ENCODE measurements at places on chromosomes 4 and X. TPM values are rescaled to one million over a fixed set of nuclear protein-coding genes. Genes with fewer than 3 reads are reported as not detected.
A peak's percentile ranks its signal among the peaks of the same experiment; 100 is the strongest.

Gene PHOX2B
- not detected for total RNA-seq

- DNase-seq, result peak; percentile 34
Measured at GRCh38 chrX:47854474-47854873, 17.8 kb downstream of the ZNF81 start.

DNA sequence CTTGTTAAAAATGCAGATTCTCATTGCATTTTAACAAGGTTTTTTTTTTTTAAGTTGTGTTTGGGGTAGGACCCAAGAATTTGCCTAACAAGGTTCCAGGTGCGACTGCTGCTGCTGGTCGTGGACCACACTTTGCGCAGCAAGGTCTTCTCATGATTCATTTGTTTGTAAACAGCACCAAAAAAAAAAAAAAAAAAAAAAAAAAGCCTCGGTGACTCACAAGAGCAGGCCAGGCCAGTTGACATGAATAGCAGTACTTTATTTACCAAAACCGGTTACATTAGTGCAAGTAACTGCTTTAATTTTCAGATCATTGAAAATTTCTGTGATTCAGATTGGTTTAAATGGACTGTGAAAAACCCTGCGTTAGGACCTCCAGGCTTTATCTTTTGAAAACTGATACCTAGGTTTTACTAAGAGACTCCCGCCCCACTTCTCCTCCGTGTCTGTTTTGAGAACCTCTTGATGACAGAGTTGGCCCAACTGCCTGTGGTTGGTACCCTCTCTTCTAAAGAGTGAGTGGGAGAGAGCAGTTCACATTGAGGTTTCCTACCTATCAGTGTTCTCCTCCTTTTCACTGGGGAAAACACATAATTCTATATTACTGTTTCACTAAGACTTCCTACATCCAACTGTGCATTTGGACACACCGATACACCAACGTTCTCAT, 86.2 kb downstream of the PHEX start:
- DNase-seq, result no peak

Gene MAGED4B
- total RNA-seq, result 2.2 TPM

Gene SPATA4
- 0.27 TPM for total RNA-seq

- DNase-seq, result no peak
Measured at GRCh38 chr4:174156239-174156826, 127.1 kb downstream of the FBXO8 start.

DNA sequence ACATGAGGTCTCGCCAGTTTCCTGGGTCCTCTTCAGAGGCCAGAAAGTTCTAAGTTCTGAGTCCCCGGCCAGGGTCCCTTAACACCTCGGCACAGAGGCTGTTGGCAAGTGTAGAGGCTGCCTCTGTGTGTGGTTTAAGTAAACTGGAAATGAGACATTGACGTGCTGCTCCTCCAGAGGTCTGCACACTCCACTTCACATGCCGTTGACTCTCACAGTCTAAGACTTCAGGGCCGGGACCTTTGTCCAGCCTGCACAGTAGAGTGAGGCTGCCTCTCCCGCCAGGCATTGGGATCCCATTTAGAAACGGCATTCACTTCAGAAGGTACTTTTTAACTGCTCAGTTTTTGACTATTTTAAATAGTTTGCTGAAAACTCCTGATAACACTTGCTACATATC, 10.6 kb upstream of the TADA2B start:
- no peak for DNase-seq

GRCh38 chr4:169803413-169803812, 45.7 kb upstream of the HPF1 start:
- no peak for DNase-seq

DNA sequence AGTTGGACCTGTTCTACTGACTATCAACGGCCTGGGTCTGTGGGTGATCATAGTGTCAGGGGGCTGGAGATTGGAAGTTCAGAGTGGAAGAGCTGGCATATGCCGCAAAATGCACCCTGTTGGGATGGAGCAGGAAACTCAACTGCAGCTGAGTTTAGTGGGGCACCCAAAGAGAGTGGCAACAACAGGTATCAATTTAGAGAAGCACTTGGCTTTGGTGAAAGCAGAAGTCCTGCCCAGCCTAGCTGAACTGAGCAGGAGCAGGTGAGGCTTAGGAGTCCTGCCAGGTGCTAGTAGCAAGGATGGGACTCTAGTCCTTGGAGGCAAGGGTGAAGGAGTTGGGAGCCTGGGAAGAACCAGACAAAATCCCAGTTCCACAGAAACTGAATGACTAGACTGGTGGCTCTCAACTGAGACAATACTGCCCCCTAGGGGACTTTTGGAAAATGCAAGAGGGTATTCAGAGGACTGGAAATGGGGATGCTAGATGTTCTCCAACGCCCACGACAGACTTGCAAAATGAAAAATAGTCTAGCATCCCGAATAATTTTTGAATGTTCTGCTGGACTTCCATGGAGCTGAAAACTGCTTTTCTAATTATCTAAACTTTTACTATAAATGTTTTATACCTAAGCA, 49.4 kb downstream of the RTL9 start:
- DNase-seq, result no peak

Gene RCHY1
- total RNA-seq, result 52.3 TPM

- DNase-seq, result no peak
Measured at GRCh38 chrX:48826135-48826875, at the start of gene ERAS. Gene ERAS, plus strand, starts transcription at chrX:48826513. Its CDS starts 2,611 bp downstream, at chrX:48829124.

- no peak for DNase-seq
Measured at GRCh38 chr4:42816189-42816879, 76.2 kb upstream of the GRXCR1 start.

Gene GPR101
- not detected for total RNA-seq

Gene OTUD6A
- total RNA-seq, result not detected

GRCh38 chr4:154946113-154946512, 165.0 kb downstream of the RBM46 start:
- DNase-seq, result no peak

DNA sequence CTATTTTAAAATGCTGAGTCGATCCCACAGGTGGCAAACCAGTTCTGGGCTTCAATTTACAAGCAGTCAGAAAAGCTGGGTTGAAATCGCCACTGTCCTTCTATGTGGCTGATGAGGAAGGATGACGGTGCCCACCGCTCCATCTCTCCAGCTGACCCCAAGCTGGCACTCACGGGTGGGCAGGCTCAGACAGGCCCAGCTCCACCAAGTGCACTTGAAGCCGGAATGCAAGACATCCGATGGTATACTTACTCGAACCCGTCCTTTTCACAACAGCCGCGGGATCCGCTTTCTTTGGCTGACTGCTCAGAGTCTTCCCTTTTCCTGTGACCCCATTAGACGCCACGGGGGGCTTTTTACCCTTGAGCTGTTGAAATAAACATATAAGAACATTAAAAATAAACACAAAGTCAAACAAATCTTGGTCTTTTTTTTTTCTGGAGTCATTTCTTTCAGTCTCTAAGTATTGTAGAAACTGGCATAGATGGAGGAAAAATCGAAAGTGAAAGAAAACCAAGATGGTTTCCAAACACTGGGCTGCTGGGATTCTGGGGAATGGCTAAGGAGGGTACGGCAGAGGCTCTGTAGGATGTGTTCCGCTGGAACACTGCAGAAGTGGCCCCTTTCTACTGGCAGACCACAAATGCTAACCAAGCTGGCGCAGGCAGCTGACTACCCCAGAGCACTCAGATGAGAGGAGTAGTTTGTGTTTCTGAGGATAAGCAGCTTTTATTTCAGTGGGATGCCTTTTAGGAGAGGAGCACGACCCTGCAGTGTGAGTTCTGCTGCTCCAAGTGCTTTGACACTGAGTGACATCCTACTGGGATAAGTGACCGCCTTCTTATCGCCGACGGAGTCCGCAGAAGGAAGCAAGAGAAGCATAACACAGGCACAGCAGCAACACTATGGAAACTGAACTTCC, 160.9 kb downstream of the AFAP1 start:
- DNase-seq, result no peak

- DNase-seq, result no peak
Measured at GRCh38 chrX:107025545-107025944, 25.5 kb upstream of the MORC4 start.

GRCh38 chr4:2829321-2829932, 14.2 kb upstream of the ADD1 start:
- peak; percentile 18 for DNase-seq

DNA sequence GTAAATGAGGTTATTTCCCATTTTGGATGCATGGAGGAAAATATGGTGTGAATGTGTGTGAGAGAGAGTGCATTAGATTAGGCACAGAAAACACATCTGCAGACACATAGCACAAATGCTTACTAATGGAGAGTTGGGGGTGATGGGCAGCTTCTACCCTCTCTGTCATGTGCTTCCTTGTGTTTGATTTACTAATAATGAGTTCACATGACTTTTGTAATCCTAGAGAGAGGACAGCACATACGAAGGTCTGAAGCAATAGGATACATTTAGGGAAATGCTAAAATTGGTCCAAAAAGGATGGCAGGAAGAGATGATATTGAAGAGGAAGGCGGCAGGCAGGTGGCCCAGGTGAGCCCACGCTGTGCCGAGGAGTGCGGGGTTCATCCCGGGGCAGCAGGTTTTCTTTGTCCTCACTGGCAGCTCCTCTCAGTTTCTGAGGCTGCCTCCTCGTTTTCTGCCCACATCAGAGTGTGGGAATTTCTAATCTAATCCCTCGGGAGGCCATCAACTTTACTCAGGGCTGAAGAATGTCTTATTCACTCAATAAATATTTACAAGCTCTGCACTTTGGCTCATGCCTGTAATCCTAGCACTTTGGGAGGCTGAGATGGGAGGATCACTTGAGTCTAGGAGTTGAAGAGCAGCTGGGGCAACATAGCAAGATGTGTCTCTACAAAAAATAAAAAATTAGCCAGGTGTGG, 15.9 kb upstream of the MAP9 start:
- no peak for DNase-seq

Gene GAGE1
- total RNA-seq, result not detected

Gene GPRIN3
- total RNA-seq, result 5.7 TPM

GRCh38 chrX:11792461-11793421, 34.7 kb downstream of the MSL3 start:
- DNase-seq, result no peak

Gene PPP3CA
- total RNA-seq, result 22.0 TPM

GRCh38 chrX:149898554-149898953, 17.6 kb downstream of the MAGEA8 start:
- no peak for DNase-seq

DNA sequence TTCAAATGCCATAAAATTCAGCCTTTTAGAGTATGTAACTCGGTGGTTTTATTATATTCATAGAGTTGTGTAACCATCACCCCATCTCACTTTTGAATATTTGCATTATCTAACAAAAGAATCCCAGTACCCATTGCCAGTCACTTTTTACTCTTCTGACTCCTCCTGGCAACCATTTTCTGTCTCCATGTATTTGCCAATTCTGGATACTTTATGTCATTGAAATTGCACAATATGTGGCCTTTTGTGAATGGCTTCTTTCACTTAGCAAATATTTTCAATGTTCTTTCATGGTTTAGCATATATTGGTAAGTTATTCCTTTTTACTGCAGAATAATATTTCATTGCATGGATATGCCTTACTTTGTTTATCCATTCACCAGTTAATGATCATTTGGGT, 79.9 kb downstream of the SLIT2 start:
- DNase-seq, result no peak

DNA sequence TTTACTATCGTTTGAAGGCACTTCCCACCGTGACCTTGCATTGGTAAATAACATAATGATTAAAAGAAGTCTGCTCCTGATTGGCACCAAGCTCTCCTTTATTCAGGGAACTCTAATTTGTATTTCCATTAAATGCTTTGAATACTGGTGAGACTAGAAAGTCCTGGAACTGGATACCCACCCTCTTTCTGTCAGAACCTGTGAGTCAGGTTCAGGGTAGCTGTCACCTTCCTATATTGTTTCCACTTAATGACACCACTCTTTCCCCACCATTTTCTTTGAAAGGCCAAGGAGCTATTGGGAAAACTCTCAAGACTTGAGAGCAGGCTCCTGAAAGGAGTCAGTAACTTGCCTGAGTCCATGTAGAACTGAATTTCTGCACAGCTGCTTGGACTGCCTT, 55.9 kb upstream of the RASSF6 start:
- DNase-seq, result no peak

GRCh38 chr4:148044912-148045352, 313.0 kb downstream of the ARHGAP10 start:
- DNase-seq, result no peak

Gene CLDN22
- total RNA-seq, result not detected

GRCh38 chr4:146245850-146246249, 31.5 kb downstream of the REELD1 start:
- DNase-seq, result peak; percentile 68

DNA sequence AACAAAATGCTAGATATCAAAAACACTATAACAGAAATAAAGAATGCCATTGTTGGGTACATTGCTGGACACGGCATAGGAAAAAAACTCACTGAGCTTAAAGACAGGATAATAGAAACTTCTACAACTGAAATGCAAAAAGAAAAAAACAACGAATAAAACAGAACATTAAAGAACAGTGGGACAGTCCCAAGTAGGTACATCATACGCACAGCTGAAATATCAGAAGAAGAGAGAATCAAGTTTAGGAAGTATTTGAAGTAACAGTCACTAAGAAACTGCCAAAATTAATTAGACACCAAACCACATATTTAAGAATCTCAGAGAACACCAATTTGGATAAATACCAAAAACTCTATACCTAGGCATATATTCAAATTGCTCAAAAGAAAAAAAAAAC, 19.2 kb downstream of the RAB28 start:
- no peak for DNase-seq

DNA sequence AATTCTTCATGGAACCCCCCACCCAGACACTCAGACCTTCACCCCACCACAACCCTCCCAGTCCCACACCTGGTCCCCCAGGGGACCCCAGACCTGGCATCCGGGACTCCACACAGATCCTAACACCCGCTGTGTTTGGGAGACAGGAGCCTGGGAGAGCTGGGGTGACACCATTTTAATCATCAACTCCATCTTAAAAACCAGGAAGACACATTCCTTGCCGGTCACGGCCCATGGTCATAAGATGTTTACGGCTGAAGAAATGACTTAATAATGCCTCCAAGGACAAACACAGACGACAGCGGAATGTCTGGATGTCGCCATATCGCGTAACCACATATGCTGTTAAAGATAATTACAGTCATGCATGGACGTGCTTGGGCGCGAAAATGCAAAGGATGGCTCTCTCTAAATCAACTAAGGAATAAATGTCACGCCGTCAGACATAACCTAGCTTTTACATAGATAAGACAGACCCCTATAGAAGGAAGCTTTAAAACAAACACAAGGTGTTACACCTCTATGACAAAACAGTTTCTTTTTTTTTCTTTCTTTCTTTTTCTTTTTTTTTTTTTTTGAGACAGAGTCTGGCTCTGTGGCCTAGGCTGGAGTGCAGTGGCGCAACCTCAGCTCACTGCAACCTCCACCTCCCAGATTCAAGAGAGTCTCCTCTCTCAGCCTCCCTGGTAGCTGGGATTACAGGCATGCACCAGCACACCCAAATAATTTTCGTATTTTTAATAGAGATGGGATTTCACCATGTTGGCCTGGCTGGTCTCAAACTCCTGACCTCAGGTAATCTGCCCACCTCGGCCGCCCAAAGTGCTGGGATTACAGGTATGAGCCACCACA, 2.1 kb upstream of the DHRSX start:
- DNase-seq, result no peak

- no peak for DNase-seq
Measured at GRCh38 chrX:42933187-42933586, 155.2 kb upstream of the PPP1R2C start.

- DNase-seq, result no peak
Measured at GRCh38 chr4:138249132-138249531, 7.0 kb upstream of the SLC7A11 start.

Gene EIF1AX
- total RNA-seq, result 88.5 TPM

- DNase-seq, result no peak
Measured at GRCh38 chr4:90211174-90211573, 84.0 kb downstream of the CCSER1 start.

Gene GASK1B
- 71.2 TPM for total RNA-seq

Gene ZCCHC18
- 0.32 TPM for total RNA-seq

Measured in left cardiac atrium (tissue), 4 donors.